ENCODE measurements at places on chromosomes 2 and 18.

DNA sequence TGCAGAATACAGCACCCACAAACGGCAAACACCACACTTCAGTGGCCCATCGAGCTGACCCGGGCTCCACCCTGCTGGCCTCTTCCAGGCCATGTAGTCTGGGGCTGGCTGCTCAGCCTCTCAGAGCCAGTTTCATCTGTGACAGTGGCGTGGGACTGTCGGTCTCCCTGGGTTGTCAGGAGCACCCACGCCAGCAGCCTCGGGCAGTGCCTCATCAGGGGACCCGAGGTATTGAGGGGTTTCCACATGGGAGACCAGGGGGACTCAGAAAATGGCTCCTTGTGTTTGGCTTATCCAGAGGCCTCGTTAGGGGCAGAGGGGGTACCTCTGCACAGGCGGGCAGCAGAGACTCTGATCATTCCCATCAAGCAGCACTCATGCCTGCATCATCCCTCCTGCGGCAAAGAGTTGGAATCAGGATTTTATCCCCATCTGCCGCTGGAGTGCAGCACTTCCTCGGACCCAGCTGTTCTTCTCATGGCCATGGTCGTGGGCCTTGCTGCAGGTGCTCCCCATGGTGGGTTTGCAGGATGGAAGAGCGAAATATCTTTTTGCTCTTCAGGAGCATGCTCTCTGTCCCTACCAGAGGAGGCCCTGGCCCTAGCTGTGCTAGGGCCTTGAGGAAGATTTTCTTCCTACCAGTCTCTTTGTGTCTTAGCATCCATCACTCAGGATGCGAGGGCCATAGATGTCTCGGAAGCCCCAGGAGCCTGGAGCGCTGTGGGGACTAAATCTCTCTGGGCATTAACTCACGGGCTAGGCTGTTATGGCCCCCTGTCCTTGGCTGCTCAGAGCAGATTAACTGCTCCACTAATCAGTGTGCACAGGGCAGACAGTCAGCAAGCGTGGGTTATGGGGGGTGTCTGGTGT lies 100.8 kb downstream of the CLIP4 start:
- DNase-seq: no peak

- DNase-seq: no peak
Measured at GRCh38 chr2:96596596-96596995, 41.5 kb downstream of the KANSL3 start.

- no peak for DNase-seq
Measured at GRCh38 chr2:182868054-182868796, 1.8 kb upstream of the FRZB start.

DNA sequence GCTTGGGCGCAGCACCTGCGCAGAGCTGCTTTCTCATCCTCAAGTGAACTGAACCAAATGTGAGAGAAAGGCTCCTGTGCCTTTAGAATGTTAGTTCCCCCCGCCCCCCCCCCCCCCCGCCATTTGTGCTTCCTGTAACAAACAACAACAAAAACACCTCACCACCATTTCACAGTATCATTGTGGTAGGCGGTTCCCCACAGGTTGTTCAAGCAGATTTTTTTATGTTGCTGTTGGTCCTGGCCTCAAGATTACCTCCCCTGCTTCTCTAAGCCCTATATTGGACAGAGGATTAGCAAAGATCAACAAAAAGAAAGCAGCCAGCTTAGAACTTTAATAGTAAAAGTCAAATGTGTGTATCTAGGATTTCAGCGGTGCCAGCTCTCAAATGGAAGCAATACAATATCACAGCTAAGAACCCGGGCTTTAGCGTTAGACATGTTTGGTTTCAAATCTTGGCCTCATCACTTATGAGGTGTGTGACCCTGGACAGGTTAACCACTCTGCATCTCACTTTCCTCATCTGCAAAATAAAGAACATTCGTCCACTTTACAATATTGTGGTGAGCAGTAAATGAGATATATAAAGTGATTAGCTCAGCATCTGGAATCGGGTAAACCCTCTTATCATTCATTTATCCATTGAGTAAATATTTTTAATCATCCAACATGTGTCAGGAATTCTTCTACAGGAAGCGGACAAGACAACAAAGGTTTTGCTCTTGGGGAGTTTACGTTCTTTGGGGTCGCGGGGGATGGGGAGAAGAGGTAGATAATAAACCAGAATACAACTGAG lies 84.6 kb downstream of the KCTD18 start:
- no peak for DNase-seq

GRCh38 chr2:217451666-217452065 lies 551.1 kb downstream of the TNS1 start:
- DNase-seq: no peak

GRCh38 chr2:165431014-165431413 lies 38.5 kb upstream of the CSRNP3 start:
- no peak for DNase-seq

GRCh38 chr18:74023220-74023619 lies 124.4 kb downstream of the FBXO15 start:
- no peak for DNase-seq

DNA sequence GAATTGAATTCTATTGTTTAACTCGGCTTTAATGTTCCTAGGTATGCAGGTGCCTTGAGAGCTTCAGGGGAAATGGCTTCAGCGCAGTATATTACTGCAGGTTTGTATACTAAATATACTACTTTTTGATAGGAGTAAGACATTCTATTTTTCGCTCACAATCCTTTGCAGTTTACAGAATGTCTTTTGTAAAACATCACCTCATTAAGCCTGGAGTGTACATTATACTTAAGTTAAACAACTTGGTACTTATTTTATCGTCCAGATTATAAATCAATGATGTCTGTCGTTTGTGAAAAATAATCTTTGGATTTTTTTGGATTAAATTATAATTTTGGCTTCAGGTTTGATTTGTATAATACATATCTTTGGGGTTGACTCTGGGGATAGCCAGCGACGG lies 34.4 kb downstream of the USP14 start:
- no peak for DNase-seq

DNA sequence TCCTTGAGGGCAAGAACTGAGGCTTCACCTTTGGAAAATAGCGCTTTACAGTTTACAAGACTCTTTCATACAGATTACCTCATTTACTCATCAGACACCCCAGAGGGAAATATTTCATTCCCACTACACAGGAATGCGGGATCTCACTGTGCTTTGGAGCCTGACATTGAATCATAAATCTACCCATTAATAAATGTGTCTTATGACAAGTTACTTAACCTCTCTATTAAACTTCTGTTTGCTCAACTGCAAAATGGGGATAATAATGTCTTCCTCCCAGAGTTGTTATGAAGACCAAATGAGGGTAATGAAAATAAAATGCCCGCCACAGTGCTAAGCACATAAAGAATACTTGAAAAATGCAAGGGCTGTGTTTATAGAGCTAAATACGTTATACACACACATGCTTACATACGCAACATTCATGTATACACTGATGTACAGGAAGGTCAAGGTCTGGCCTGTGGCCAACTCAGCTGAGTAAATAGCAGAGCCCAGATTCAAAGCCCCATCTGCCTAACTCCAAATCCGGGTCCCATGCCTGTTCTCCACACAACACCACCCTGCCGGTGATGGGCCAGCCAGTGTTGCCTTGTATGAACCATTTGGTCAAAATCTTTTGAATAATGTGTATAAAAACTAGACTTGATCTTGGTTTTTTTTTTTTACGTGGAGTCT lies 77.8 kb upstream of the STPG4 start:
- no peak for DNase-seq

DNA sequence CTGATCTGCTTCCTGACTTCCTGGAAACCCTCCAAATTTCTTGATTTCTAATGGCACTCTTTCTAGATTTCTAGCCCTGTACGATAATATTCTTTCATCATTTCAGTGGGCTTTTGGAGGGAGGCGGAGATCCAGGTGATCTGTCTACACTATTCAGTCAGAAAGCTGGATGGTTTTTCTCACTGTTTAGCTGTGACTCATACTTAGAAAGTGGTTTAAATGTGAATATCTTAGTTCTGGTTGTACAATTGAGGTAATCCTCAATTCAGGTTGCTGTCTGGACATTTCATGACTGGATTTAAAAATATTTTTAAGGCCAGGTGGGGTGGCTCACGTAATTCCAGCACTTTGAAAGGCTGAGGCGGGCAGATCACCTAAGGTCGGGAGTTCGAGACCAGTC lies 20.8 kb downstream of the SEH1L start:
- DNase-seq: no peak

DNA sequence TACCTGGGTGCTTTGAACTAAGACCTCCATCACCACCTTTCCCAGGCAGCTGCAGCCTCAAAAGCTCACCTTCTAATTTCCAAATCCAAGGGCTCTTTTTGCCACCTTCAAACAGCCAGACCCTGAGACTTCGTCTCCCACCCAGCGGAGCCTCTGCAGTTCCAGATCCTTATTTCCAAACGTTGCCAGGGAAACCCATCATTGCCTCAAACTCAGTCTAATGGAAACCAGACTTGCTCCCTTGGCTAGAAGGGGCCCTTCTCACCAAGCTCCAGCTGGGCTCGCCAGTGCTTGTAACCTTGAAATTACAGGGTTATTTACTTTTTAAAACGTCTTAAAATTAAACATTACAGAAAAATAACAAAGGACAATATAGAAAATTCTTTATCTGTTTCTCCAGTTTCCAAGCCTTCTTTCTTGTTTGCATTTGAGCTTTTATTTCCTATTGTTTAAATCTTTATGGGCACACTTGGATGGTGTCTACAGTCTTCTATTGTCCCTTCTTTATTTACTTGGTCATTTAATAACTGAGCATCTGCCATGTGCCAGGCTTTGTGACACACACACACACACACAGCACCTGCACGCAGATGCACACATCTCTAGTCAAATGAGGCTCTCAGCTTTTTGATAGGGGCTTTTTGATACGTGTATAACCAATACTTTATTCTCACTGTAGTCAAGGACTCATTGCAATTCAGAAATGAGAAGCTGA lies 36.1 kb downstream of the TRPM8 start:
- no peak for DNase-seq

DNA sequence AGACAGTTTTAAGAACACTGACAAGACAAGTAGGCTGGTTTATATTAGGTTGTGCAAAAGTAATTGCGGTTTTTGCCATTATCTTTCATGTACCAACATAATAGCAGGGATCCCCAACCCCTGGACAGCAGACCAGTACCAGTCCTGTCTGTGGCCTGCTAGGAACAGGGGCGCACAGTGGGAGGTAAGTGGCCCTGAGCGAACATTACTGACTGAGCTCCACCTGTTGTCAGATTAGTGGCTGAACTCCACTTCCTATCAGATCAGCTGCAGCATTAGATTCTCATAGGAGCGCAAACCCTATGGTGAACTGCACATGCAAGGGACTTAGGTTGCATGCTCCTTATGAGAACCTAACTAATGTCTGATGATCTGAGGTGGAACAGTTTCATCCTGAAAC lies 921.9 kb downstream of the CCDC85A start:
- no peak for DNase-seq

DNA sequence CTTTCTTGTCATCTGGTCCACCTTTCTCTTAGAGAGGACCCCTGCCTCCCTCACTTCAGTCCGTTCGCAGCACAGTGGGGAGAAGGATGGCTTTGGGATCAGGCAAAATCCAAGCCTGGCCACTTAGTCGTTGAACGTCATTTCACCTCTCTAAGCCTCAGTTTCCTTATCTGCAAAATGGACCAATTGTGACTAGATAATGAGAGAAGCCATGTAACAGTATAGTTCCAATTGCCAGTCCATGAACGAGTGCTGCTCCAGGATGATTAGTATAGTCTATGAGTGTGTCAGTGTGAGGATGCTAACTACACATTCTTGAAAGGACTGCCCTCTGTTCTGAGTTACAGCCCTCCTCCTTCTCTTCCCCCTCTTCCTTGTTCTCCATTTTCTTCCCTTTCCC lies 1.1 kb downstream of the INHA start:
- DNase-seq: no peak

DNA sequence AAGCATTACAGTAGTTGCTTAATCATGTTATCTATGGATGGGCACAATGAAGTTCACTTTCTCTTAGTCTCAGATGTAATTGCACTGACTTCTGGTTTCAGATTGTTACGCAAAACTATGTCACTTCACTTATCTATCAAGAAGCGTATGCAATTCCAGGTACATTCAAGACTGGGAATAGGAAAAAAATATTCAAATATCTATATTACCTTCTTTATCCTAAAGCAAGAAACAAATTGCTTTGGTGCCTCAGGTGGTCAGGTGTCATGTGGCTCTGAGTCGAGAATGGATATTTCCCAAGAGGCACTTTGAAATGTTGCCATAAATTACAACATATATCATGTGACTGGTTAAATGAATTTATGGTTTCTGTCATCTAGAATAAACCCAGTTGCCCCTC lies 318.6 kb downstream of the SS18 start:
- no peak for DNase-seq

GRCh38 chr2:40448476-40449079 lies 3.3 kb downstream of the SLC8A1 start:
- DNase-seq: no peak

DNA sequence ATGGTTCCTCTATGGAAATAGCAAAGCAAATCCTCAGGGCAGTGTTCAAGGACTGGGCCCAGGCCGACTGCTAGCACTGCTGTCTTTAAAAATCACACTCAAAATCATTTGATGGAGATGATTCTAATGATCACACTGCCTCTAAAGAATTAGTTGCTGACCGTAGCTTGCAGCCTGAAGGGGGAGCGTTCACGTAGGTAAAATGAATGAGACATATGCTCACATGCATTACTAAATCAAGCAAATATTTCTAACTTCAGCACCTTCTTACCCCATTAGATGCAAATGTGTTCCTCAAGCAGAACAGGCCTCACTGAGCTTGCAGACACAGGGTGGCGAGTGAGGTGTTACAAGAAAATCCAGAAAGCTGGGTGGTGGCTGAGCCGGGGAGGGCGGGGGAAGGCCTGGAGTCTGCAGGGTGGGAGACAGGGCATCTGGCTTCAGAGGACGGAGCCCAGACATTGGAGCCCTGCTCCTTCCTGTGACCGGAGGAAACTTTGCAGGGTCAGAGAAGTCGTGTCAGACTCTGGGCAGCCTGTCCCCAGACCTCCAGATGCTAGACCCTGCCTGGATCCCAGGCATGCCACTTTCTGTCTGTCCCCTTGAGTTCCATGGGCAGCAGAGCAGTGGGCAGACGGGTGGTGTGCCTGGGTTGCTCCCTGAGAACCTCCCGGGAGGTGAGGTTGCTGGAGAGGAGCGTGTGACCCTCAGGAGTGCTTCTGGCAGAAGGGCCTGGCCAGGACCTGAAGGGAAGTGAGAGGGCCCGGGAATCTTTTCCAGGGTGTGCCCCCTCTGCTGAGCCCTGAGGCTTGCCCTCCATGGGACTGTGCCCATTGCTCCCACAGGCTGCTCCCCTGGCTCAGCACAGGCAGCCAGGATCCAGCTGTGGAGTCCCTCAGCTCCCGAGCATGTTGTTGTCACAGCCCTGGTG lies 7.1 kb upstream of the NPPC start:
- no peak for DNase-seq

DNA sequence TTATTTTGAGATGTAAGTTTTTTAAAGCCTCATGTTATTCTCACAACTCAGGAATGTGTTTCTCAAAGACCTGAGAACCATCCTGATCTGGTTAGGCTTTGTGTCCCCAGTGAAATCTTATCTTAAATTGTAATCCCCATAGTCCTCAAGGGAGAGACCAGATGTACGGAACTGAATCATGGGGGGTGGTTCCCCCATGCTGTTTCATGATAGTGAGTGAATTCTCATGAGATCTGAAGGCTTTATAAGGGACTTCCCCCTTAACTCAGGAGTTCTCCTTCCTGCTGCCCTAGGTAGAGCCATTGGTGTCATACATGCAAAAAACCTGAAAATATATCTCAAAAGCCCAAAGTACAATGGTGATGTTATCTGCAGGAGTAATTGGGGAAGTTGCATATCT lies 836.7 kb downstream of the CBLN2 start:
- no peak for DNase-seq

All from GM19239 (cell line).